ENCODE measurements at places on chromosomes 3 and 15.

DNA sequence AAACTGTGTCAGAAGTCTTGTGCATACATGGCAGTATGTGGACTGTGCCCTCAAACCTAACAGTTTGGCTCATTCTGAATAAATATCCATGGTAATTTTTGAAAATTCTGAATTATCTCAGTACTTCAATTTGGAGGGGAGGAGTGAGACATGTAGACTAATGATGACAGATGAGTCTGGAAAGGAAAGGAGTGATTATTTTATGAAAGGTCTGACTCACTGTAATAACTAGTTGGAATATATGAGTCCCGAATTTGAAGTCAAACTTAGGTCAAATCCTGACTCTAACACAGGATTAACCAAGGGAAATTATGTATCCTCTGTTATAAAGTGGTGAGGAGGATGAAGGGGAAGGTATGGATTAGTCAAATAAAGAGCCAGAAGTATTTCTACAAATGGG is 38.6 kb downstream of the SUCNR1 start:
- DNase-seq: no peak

DNA sequence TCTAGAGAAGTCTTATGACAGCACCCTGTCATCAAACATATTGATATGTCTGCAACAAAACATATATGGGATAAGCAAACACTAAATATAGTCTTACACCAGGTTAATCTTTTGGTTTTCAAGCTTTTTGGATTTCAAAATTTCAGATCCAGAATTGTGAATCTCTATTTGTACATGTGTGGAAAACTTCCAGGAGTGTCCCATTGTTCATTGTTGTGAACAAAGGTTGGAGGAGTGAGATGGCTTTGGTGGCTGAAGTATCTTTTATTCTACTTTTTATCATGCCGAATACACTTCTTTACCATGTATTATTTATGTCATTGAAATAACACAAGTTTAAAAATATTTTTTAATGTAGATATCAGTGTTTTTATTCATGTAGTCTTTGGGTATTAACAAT is 5.9 kb upstream of the FHIT start:
- DNase-seq: no peak

DNA sequence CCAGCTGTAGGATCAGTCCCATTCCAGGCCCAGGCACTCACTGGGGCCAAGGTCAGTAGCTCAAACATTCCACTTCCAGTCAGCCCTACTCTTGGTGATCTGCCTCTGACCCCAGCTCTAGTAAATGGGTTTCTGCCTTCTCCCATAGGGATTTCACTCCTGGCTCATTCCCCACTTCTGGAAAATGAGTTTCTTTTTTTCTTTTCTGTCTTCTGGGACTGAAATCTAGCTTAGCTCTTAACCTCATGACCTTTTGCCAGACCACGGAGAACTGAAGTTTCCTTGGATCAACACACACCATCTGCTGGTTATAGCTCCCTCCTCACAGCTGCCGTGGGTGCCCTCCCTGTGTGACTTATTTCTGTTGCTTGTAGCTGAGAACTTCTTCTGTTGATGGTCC is 21.3 kb downstream of the MME start:
- DNase-seq: no peak

GRCh38 chr15:95793231-95793630 is 537.3 kb upstream of the NR2F2 start:
- DNase-seq: no peak

GRCh38 chr3:39284457-39284881 is 4.6 kb upstream of the CX3CR1 start:
- no peak for DNase-seq

- DNase-seq: peak; percentile 60
Observed at GRCh38 chr15:57198654-57199291, 177.5 kb upstream of the CGNL1 start.

DNA sequence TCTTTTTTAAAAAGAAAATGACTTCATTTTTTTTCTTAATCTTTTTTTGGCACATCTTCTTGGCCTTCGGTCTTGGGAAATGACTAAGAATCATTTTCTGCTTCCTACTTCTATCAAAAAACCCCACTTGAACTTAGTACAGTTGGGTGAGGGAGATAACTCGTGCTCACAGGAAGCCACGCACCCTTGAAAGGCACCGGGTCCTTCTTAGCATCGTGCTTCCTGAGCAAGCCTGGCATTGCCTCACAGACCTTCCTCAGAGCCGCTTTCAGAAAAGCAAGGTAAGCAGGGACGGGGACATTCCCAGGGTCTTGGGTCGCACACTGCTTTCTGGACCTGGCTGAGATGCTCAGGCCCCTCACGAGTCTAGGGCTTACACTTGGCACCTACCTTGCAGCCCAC is at the start of gene CCR4:
CCR4 (plus strand) TSS at position 235 of the 402 bp plus-strand sequence. CDS start 1,779 bp downstream, outside the sequence.
- DNase-seq: no peak

DNA sequence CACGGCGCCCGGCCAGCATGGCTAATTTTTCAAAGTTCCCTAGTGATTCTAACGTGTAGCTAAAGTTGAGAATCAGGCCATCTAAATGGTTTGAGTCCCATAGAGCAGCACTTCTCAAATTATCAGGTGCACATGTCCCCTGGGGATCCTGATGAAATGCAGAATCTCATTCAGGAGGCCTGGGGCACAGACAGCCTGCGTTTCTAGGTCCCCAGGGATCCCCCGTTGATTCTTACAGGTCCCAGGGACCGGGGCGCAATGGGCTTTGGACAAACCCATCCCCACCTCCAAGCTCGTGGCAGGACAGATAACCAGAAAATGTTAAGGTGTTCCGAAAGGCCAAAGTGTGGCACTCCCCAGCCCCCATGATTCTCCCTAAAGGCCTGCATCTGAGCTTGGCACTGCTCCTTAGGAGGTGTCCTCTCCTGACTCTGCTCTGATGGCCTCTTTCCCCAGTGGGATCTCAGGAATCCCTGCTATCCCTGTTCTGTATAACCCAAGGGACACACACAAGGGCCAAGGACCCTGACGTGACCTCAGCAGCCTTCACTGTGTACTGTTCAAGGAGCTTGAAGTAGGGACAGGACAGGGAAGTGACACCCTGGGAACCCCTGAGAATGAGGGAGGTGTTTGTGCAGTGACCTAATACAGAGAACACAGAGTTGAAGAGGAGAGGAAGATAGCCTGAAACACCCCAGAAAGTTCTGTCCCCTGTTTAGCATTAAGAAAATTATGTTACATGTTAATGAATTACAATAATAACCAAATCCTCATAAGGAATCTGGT is 8.0 kb downstream of the LRRK1 start:
- no peak for DNase-seq

GRCh38 chr3:167716920-167717319 is 17.8 kb downstream of the PDCD10 start:
- DNase-seq: no peak

- no peak for DNase-seq
Observed at GRCh38 chr15:64249406-64249805, 86.6 kb upstream of the PPIB start.

DNA sequence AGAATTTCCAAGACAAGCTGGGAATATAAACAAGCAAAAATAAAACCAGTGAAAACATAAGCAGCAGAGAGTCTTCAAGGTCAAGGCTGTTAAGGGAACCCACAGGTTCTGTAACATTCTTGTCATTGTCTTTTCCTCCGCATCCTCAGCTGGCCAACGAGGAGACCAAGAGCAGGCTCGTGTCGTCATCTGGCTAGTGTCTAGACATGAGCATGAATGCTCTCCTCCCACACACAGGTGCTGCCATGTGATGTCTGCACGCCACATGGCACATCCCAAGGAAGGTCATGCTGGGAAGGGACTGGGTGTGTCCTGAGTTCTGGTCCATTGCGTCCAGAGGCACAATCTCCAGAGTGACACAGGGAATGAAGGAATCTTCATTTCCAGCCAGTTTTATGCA is 156.2 kb downstream of the POLR2M start:
- no peak for DNase-seq

- DNase-seq: no peak
Observed at GRCh38 chr3:32117320-32117719, 10.9 kb downstream of the GPD1L start.

DNA sequence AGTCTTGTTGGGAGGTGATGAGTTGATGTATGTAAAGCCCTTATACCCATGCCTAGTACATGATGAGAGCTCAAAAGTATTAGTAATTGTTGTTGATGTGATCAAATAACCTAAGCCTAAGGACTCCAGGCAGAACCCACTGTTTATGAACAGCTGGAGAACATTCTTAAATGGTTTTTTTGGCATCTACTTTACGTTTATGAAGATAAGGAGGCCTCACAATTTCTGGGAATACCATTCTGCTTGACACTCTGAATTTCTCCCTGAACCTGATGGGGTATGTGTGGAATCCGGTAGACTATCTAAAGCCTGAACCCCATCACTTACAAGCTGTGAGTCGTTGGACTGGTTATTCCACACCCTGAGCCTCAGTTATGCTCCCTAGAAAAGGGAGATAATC is 244.6 kb upstream of the WNT5A start:
- DNase-seq: no peak

GRCh38 chr3:195098741-195099525 is 172.0 kb downstream of the XXYLT1 start:
- no peak for DNase-seq

GRCh38 chr3:112474796-112475195 is 24.5 kb downstream of the BTLA start:
- no peak for DNase-seq

GRCh38 chr15:69609776-69610175 is 157.2 kb downstream of the RPLP1 start:
- no peak for DNase-seq

GRCh38 chr15:79315623-79316328 is 4.9 kb downstream of the TMED3 start:
- DNase-seq: no peak

DNA sequence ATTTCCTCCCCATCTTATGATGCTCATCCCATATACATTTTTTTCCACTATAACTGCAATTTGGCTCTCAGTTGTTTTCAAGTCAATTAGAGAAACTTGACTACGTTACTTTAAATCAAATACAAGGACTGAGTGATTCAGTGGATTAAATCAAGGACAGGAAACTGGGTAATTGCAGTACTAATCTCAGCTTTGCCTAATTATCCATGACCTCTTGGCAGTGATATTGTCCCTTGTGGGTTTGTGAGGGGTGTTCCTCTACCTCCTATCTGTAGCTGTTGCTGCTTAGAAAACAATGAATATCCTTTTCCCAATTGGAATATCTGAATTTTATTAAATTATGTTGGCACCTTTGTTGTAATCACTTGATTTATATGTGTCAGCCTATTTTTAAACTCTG is 79.4 kb downstream of the ZPLD1 start:
- no peak for DNase-seq

DNA sequence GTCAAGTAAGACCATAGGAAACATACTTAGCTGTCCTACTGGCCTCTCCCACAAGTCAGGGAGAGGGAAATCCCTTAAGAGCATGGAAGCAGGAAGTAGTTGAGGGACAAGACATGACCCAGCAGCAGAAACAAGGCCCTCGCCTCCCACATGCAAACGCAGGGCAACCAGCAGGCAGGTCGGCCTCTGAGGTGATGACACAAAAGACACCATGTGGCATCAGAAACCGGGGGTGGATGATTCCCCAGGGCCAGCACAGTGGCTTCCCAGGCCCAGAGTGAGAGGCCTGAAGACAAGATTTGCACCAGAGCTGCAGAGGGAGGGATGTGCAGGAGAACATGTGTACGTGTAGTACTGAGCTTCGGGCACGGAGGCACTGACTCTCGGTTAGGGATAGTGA is 26.3 kb downstream of the PXYLP1 start:
- no peak for DNase-seq

- peak; percentile 28 for DNase-seq
Observed at GRCh38 chr3:73683706-73684105, 59.0 kb upstream of the PDZRN3 start.

- no peak for DNase-seq
Observed at GRCh38 chr3:40911264-40911663, 288.0 kb upstream of the CTNNB1 start.

DNA sequence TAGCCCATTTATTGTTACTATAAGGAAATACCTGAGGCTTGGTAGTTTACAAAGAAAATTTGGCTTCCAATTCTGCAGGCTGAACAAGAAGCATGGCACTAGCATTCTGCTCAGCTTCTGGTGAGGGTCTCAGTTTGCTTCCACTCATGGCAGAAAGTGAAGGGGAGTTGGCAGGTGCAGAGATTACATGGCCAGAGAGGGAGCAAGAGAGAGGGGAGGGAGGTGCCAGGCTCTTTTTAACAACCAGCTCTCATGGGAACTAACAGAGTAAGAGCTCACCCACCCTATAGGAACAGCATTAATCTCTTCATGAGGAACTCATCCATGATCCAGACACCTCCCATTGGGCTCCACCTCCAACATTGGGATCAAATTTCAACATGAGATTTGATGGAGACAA is 437.9 kb downstream of the CHL1 start:
- no peak for DNase-seq

DNA sequence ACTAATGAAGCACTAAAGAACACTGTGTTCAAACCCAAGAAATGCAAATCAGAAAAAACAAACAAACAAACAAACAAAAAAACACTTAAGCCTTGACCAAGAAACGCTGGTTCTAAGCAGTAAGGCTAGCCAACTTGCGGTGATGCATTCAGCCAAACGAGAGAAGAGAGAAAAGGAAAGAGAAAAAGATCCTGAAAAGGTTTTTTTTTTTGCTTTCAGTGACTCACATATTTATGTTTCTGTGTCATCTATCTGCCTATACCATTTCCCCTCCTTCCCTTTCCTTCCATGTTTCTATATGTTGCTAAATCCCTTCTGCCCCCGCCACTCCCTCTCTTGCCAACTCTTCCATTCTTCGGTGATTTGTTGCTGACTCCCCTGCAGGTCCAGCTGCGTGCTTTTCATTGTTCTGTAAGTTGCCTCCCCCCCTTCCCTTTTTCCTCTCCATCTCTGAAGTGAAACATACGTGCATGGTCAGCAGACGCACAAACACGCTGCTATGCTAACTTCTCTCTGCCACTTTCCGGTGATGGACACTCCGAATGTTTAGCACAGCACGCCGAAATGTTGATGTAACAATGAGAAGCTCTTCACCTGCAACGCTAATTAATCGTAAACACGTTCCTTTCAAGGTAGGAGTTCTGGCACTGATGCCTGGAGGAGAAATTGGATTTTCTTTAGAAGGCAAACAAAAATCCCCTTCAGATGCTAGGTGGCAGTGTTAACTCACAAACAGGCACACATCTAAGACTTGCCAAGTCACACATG is 154.4 kb downstream of the TUSC7 start:
- DNase-seq: peak; percentile 77

GRCh38 chr15:51097553-51098330 is 3.0 kb upstream of the TNFAIP8L3 start:
- DNase-seq: no peak

DNA sequence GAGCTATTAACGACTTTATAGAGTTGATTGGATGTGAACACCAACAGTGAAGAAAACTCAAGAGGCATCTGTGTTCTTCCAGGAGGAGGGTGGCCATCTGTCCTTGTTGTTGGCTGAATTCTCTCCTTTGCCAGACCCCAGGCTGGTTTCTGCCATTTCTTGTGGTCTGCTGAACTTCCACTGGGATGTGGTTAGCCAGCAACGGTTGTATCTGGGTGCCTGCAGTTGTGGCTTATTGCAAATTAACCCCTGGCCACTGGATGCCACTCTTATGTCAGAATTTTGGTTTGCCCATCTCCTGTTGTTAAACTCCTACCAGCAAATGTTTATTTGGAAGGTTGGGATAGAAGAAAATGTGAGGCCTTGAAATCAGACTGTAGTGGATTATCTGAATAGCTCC is 163.6 kb upstream of the TBC1D5 start:
- DNase-seq: no peak

All from neural progenitor cell (in vitro differentiated cells).